ENCODE measurements at places on chromosomes 4 and X. TPM values are rescaled to one million over a fixed set of nuclear protein-coding genes. Genes with fewer than 3 reads are reported as not detected.

The RTL9 gene
- total RNA-seq = not detected

- no peak for DNase-seq
Measured at GRCh38 chrX:110082161-110082560, 79.2 kb downstream of the TMEM164 start.

GRCh38 chr4:174828845-174829701 lies at the start of gene GLRA3:
Gene GLRA3, minus strand, starts transcription at chr4:174829247. Its CDS starts 436 bp downstream, at chr4:174828811.
- DNase-seq = peak; percentile 14

GRCh38 chrX:114508756-114509155 lies 75.1 kb upstream of the HTR2C start:
- DNase-seq = no peak

The BMPR1B gene
- not detected for total RNA-seq

DNA sequence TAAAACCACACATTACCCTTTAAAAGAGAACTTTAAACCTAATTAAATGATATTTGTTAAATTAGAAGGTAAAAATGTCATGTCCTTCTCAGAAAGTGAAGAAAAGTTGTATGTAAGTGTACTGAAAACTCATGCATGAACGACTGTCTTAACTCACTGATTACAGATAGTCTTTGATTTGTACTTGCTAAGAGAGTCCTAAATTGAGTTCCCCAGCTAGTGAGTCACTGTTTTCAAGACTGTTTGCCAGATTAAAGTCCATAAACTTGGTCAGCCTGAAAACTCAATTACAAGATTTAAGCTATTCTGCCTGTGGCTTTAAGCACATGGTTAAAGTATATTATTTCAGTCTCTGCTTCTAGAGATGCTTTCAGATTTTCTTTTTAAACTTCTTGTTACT lies 124.9 kb upstream of the ZCCHC13 start:
- DNase-seq = no peak

The FAM149A gene
- total RNA-seq = 0.82 TPM

DNA sequence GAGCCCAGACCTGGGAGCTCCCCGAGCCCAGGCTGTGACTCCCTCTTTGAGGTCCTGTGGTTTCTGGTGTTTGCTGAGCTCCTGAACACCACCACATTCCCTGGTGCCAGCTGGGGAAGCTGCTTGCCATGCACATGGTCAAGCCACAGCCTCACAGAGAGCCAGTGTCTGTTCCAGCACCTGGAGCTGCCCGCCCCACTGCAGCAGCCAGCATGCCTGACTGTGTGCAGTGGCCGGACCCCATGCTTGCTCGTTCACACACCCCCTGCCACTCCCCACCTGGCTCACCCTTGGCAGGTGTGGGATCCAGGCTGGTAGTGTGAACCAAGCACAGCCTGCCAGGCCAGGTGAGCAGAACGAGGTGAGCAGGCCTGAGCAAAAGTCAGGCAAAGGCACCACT lies 95.6 kb upstream of the FAM9C start:
- no peak for DNase-seq

GRCh38 chr4:35835893-35836292 lies 408.4 kb downstream of the ARAP2 start:
- DNase-seq = no peak

DNA sequence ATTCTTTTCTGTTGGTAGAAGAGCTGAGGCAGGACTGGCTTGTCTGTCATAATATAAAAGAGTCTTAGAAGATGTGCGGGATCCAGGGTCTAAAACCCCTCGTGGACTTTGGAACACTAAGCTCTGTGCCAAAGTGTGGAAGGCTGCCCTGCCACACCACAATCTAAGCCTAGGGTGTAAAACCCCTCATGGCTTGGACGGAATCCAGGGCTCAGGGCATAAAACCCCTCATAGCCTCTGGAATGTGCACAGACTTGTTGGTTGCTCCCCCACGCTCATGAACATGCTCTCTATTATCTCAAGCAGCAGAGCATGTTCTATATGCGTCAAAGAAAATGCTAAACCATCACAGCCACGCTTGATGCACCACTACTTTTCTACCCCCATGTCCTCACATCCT lies 483.6 kb downstream of the GABRG1 start:
- no peak for DNase-seq

- no peak for DNase-seq
Measured at GRCh38 chrX:83771664-83772063, 89.3 kb upstream of the CYLC1 start.

- no peak for DNase-seq
Measured at GRCh38 chr4:133270021-133270570, 121.0 kb downstream of the PCDH10 start.

GRCh38 chrX:25022499-25023325 lies 6.9 kb upstream of the ARX start:
- DNase-seq = no peak

The PABPC5 gene
- not detected for total RNA-seq

DNA sequence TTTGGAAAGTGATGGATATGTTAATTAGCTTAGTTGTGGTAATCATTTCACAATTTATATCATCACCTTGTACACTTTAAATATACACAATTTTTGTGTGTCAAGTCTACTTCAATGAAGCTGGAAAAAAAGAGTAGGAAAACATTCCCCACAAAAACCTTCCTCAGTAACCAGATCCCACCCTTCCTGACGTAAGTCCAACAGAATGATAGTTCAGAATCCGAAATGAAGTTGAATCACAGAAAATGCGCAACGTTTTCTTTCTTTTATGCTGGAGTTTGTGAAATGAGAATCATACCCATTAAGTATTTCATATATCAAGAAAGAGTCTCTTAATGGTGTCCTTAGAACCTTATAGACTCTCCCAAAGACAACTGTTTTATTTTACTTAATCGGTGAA lies 292.9 kb downstream of the USP46 start:
- no peak for DNase-seq

The BMX gene
- total RNA-seq = not detected

DNA sequence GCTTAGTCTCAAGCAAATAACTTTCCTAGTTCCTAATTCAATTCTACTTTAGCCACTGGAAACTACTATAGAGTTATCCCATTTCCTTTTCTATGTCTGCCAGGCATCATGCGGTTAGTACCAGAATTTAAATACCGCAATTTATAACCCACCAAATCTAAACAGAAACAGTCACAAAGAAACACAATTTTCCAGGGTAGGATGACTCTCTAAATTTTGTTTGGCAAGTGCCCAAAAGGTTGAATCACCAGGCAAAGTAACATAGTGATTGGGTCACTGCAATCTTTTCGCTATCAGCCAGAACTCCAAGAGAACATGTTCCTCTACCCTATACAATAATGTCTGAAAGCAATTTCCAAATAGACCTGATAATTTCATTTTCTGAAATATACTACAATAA lies 240.2 kb upstream of the GRIA3 start:
- DNase-seq = no peak

- no peak for DNase-seq
Measured at GRCh38 chr4:156620786-156621185, 350.8 kb downstream of the PDGFC start.

The KDR gene
- total RNA-seq = 0.08 TPM

The COL4A6 gene
- not detected for total RNA-seq

DNA sequence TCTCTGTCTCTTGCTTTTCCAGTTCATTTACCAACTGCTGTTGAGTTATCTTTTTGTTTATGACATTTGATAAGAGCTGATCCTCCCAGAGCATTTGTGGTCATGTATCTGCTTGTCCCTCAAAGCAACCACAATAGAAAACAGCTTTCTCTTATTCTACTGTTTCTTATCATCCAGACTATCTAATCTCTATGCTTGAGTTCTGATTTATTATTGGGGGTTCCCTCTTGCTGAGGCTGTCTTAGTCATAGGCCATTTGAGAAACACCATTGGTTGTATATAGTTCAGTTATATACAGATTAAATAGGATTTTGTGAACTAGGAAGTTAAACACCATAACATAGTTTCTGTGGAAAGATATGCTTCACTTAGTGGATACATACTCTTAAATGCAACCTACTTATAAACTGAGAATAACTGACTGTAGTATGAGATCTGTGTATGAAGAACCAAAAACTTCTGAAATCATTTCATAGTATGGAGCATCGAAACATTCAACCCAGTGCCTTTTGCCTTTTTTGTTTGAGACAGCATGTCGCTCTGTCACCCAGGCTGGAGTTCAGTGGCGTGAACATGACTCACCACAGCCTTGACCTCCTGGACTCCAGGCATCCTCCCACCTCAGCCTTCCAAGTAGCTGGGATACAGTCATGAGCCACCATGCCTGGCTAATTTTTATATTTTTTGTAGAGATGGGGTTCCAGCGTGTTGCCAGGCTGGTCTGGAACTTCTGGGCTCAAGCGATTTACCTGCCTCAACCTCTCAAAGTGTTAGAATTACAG lies 75.8 kb downstream of the STIM2 start:
- DNase-seq = no peak

The SLC16A2 gene
- 0.68 TPM for total RNA-seq

DNA sequence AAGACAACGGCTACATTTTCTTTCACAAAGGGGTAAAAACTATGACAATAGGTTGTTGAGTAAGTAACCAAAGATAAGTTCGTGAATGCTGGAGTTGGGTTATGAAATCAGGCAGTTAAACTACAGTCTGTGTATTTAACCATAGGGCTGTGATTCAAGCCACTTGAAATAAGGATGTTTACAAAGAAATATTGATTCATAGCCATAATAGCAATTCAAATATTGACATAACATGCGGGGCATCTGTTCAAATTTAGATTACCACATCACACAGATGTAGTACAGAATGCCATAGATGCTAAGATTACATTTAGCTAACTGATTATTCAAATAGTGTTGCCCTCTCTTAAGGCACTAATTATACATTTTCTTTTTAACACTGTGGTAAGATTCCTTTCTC lies 364.1 kb downstream of the FSTL5 start:
- DNase-seq = no peak

GRCh38 chrX:47446971-47447370 lies 36.1 kb downstream of the ZNF41 start:
- no peak for DNase-seq

DNA sequence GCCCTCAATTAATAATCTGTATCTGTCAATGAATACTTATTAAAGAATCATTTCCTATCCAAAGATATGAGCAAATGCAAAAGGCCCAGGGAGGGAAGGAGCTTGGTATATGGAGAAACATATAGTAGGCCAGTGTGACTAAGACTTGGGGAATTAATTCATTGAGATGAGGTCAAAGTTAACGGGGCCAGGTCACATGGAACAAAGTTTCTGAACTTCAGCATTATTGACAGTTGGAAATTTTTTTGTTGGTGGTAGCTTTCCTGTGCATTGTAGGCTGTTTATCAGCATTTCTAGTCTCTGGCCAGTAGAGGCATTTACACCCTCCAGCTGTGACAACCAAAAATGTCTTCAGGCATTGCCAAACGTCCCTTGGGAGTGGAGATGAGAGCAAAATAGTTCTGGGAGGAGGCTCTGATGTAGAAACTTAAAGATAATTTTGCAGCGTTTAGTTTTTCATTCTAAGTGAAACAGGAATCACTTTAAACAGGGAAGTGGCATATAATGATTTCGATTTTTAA lies 202.0 kb downstream of the SLC4A4 start:
- no peak for DNase-seq

The TKTL2 gene
- not detected for total RNA-seq

The AMBN gene
- total RNA-seq = not detected

DNA sequence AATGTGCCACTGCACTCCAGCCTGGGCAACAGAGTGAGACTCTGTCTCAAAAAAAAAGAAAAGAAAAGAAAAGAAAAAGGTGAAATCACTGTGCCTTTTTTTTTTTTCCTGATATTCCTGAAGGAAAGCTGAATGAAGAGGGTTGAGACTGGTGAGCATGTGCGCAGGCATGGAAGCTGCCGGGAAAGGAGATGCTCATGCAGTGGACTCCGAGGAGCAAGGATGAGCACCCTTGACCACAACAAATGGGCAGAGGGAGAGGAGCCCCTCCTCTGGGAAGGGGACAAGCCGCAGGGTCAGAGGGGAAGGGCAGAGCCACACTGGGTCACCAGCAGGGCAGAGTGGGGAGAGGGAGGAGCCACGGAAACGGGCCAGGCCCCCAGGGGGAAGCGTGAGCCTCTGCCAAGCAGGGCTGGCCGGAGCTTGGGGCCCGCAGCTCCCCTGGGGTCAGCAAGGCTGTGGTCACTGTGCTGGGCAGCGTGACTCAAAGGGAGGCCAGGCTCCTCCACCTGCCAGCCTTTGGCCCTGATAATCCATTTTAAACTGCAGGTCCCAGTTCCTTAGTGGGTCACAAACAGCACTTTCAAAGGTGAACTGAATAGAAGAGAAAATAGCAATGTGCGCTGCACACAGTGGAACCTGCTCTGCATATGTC lies 79.8 kb downstream of the NAT8L start:
- no peak for DNase-seq

The ARMCX4 gene
- total RNA-seq = 5.5 TPM

GRCh38 chrX:68420559-68420958 lies 12.7 kb downstream of the OPHN1 start:
- no peak for DNase-seq

- DNase-seq = no peak
Measured at GRCh38 chr4:116953947-116954346, 131.4 kb downstream of the TRAM1L1 start.

DNA sequence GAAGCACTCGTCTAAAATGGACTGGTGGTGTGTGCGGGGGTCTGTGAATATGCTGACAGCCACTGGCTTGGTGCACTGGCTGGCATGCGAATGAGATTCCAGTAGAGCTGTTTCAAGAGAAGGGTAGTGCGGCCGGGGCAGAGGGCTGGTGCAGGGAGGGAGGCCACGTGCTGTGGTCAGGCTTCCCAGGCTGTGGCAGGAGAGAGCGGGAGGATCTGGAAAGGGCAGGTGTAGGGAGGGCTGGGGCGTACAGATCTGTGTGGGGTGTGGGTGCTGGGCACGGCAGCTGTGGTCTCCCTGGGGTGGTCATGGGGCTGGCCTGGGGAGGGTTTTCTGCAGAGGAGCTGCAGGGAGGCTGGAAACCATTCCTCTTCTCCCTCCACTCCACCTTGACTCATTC lies 30.2 kb downstream of the SORCS2 start:
- DNase-seq = no peak

The PPP1R3F gene
- total RNA-seq = 2.5 TPM

DNA sequence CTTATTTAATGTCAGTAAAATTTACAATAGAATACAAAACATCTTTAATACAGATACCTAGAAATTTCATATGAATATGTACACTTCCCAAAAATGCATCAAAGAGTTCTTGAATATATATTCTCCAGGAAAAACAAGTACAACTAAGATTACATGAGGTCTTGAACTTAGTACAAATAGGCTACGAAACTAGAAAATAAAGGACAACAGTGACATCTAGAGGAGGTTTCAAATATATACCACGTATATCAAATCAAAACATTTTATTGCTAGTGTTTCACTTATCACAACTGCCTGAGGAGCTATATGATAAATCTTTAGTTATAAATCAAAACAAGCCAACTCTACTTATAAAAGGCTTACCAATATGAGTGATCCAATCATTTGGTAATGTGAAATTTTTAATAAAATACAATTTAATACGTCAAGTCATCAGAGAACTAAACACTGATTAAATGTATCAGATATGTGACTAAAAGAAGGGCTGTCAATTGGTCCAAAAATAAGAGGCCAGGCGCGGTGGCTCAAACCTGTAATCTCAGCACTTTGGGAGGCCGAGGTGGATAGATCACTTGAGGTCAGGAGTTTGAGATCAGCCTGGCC lies 36.6 kb downstream of the ANAPC10 start:
- DNase-seq = no peak

GRCh38 chr4:17957688-17958087 lies 63.9 kb downstream of the LCORL start:
- no peak for DNase-seq
